Prostate gland (tissue), 2 donors: ENCODE measurements at places on chromosomes 7 and 10. TPM values are rescaled to one million over a fixed set of nuclear protein-coding genes. Genes with fewer than 3 reads are reported as not detected.

- no peaks in the 10 kb centered on the region for H3K27me3 ChIP-seq
- no peak overlapping the region for H3K27ac ChIP-seq
- DNase-seq, result no peak
- H3K4me1 ChIP-seq, result no peaks in the 10 kb centered on the region
- H3K36me3 ChIP-seq, result no peaks in the 10 kb centered on the region
These were observed 106.7 kb upstream of the MBL2 start for GRCh38 chr10:52879091-52879807.

DNA sequence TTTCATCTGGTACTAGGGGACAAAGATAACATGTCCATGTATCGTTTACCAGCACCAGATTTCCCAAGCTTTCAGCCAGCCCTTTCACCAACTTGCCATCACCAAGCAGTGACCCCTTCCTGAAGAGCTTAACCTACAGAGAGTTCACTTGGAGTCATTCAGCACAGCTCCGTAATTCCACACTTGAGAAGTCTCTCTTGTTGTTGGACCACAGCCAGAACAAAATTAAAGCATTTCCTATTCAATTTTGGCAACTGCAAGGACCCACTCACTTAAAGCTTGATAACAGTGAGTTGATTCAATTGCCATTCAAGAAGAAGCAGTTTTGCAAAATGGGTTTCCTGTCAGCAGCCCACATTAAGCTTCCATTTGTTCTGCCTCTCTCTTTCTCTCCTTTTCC, 88.5 kb upstream of the LRRTM3 start:
- no peaks in the 10 kb centered on the region for H3K27me3 ChIP-seq
- no peak overlapping the region for H3K27ac ChIP-seq
- no peaks in the 10 kb centered on the region for H3K36me3 ChIP-seq
- no peak overlapping the region for H3K4me3 ChIP-seq
- H3K4me1 ChIP-seq, result no peaks in the 10 kb centered on the region
- DNase-seq, result no peak

DNA sequence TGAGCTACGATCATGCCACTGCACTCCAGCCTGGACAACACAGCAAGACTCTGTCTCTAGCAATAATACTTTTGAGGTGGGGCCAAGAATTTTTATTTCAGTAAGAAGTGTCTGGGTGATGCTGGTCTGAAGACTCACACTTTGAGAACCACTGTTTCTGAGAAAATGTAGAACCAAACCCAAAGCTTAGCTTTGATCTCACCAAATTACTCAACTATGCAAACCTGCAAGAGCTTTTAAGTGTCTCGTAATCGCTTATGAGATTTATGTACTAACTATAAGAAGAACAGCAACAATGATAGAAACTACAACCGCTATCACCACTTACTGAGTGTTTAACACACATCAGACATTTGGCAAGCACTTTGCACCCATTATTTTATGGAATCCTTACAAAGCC, 29.5 kb downstream of the APBB1IP start:
- no peaks in the 10 kb centered on the region for H3K36me3 ChIP-seq
- no peaks in the 10 kb centered on the region for H3K27me3 ChIP-seq
- no peaks in the 10 kb centered on the region for H3K4me1 ChIP-seq
- H3K27ac ChIP-seq, result no peak overlapping the region
- no peak overlapping the region for H3K4me3 ChIP-seq
- DNase-seq, result no peak

GRCh38 chr10:99945263-99945662, 64.5 kb downstream of the DNMBP start:
- H3K36me3 ChIP-seq, result no peaks in the 10 kb centered on the region
- H3K27me3 ChIP-seq, result no peaks in the 10 kb centered on the region
- no peak overlapping the region for H3K27ac ChIP-seq
- no peaks in the 10 kb centered on the region for H3K4me1 ChIP-seq

- no peak overlapping the region for H3K27ac ChIP-seq
- DNase-seq, result no peak
- no peaks in the 10 kb centered on the region for H3K27me3 ChIP-seq
- H3K4me1 ChIP-seq, result no peaks in the 10 kb centered on the region
- H3K36me3 ChIP-seq, result no peaks in the 10 kb centered on the region
- no peak overlapping the region for H3K4me3 ChIP-seq
These were observed 11.4 kb upstream of the REPIN1 start for GRCh38 chr7:150357270-150357669.

The PIP4K2A gene
- total RNA-seq, result 17.4 TPM

The WNT8B gene
- total RNA-seq, result 0.40 TPM

The ATP5MK gene
- total RNA-seq, result 234 TPM

The ZNF487 gene
- 12.5 TPM for total RNA-seq
